ENCODE measurements at places on chromosomes 5 and 9.

GRCh38 chr9:69497816-69498215 lies 172.8 kb downstream of the ENTREP1 start:
- no peak for DNase-seq

DNA sequence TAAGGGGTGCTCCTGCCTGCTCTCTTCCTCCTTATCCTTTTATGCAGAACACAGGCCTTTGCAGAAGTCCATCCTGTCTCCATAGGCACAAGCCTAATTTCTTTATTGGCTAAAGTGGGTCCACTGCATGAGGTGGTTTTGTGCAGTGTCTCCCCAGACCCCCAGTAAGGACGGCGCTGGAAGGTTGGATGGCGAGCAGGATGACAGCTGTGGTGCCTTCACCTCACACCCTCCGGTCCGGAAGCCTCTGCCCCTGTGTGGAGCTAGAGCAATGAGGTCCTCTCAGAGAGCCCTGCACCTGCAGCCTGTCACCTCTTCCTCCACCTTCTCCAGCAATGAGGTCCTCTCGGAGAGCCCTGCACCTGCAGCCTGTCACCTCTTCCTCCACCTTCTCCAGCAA lies 393.7 kb upstream of the IRX1 start:
- no peak for DNase-seq

DNA sequence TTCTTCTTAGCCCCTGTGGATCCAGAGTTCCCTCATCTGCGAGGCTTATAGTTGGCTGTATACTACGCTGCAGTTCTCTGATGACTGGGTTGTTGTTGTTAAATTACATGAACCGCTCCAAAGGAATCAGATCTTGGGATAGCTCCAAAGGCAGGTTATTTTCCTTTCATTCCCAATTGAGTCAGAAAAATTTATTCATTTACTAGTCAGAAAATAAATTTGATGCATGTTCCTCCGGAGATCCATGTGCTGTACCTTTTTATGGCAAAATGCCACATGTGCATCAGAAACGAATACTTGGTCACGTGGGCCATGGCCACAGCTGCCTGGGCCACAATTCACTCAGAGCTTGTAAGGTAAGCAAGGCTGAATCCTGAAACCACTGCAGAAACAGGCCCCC lies 304.0 kb downstream of the NR2F1-AS1 start:
- no peak for DNase-seq

DNA sequence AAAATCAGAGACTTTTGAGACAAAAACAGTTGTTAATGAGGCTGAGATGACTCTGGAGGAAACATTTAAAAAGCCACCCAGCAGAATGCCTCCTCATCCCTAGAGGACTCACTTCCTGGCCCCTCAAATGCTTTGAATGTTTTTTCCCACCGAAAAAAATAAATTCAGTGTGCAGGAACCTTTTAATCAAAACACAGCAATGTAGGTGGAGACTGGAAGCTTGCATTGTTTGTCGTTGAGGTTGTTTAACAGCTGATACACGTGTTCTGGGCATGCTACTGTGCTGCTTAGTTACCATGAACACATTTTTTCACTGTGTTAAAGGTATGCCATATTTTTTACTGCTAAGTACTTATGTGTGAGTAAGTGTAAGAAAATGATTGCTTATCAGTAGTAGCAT lies 65.7 kb upstream of the ADCY2 start:
- DNase-seq: no peak

GRCh38 chr5:74966141-74967026 lies 86.0 kb downstream of the GCNT4 start:
- DNase-seq: no peak

DNA sequence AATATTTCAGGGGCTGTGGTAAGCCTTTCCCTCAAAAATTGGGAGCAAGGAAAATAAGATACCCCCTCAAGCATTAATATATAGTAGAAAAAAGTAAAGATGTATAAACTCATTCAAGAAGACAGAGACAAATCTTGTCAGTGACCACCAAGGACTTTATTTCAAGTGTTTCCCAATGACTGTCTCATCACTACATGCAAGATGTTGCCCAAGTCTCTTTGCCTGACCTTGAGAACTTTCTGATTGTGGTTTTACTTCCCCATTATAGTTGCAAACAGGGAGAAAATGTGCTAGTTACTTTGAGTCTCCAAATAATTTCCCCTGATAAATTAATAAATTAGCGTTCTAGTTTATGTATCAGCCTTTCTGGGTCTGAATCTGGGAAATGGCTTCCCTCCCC lies 4.0 kb upstream of the SLC46A2 start:
- no peak for DNase-seq

GRCh38 chr9:137315581-137316011 lies 13.5 kb upstream of the NRARP start:
- no peak for DNase-seq

GRCh38 chr5:32261198-32261597 lies 51.5 kb downstream of the MTMR12 start:
- no peak for DNase-seq
